Posterior cingulate gyrus (tissue), 11 donors: ENCODE measurements at places on chromosomes 6 and 20.

- no peak for DNase-seq
These were observed 81.3 kb downstream of the RPP40 start for GRCh38 chr6:4922488-4923037.

- DNase-seq, result no peak
These were observed 62.0 kb downstream of the ARID1B start for GRCh38 chr6:156839129-156839528.

- no peak for DNase-seq
These were observed 381.0 kb downstream of the TAF4 start for GRCh38 chr20:61684583-61685235.

DNA sequence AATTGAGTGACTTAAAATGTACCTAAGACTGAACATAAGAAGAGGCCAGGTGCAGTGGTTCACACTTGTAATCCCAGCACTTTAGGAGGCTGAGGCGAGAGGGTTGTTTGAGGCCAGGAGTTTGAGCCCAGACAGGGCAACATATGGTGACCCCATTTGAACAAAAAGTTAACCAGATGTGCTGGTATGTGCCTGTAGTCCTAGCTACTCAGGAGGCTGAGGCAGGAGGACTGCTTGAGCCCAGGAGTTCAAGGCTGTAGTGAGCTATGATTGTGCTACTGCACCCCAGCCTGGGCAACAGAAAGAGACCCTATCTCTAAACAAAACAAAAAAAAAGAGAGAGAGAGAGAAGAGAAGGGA lies 10.1 kb upstream of the PAQR8 start:
- DNase-seq, result no peak

- no peak for DNase-seq
These were observed 900.1 kb upstream of the SLC35B3 start for GRCh38 chr6:9335431-9335830.

- DNase-seq, result no peak
These were observed 11.7 kb upstream of the ID1 start for GRCh38 chr20:31593221-31594001.
